ENCODE measurements at places on chromosomes 2 and 18.

GRCh38 chr2:10002681-10003080 lies 40.7 kb upstream of the KLF11 start:
- DNase-seq: no peak

GRCh38 chr2:9146646-9147045 lies 60.0 kb upstream of the ASAP2 start:
- DNase-seq: no peak

- DNase-seq: no peak
Measured at GRCh38 chr2:142681952-142682351, 195.5 kb upstream of the KYNU start.

DNA sequence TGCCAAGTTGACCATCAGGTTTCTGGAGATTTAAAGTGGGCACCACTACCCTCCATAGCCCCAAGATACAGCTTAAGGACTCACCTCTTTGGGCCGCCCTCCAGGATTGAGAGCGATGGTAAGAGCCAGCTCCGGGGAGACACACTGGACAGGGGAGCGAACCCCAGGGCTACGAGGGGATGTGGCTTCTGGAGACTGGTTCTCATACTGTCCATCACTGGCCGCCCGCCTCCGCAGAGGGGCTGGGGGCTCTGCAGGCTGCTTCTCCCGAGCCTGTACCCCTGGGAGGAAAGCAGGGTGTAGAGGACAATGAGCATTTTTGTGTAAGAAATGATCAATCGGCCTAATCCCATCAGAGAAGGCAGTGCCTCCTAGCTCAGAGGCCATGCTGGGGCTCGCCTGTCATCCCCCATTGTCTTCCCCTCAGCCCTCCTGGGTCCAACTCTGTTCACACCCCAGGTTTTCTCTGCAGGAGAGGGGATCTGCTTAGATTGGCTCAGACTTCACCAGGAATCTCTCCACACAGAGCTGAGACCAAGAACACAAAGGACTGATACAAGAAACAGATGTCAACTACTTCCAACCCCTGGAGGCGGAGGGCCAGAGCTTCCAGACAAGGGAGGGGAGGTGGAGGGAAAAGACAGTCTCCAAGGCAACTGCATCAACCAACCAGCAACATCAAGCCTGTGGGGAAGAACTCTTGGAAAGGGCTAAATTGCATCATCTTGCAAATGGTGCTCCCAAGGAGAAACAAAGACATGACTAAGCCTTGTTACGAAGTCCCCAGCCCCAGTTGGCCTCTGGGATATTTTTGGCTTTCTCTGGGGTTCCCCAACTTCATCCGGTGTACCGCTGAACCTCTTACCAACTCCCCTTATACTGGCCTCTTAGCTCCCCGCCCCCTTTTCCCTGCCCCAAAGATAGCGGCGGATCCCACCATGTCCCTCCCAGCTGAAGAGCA lies 166.6 kb downstream of the TNS1 start:
- DNase-seq: no peak

GRCh38 chr2:151052850-151053660 lies 208.6 kb downstream of the RBM43 start:
- no peak for DNase-seq

DNA sequence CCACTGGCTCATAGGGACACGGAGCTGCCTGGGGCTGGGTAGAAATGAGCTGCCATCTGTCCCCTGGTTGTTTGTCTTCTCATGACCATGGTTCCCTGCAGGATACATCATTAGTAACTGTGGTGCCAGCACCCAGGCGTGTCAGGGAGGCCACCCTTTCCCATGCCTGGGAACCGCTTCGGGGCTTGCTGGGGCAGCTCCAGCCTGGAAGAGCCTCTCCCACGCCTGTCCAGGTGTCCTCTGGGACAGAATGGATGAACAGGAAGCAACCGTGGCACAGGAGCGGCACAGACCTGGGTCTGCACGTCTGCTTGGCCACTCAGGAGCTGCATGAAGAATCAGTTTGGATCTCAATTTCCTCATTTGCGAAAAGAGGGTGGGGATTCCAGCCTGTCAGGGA lies 34.8 kb downstream of the SDC1 start:
- DNase-seq: no peak
